ENCODE measurements at places on chromosomes 13 and 19. TPM values are rescaled to one million over a fixed set of nuclear protein-coding genes. Genes with fewer than 3 reads are reported as not detected.

The FLT3LG gene
- total RNA-seq: 7.9 TPM

The NLRP4 gene
- total RNA-seq: not detected

The B3GNT3 gene
- 0.13 TPM for total RNA-seq

The PPM1N gene
- not detected for total RNA-seq

The GPC6 gene
- total RNA-seq: not detected

The KLK14 gene
- total RNA-seq: not detected

The DLL3 gene
- total RNA-seq: 0.53 TPM

The YJU2 gene
- 31.4 TPM for total RNA-seq

The MEIOSIN gene
- not detected for total RNA-seq
